ENCODE measurements at places on chromosomes 3 and 15.

DNA sequence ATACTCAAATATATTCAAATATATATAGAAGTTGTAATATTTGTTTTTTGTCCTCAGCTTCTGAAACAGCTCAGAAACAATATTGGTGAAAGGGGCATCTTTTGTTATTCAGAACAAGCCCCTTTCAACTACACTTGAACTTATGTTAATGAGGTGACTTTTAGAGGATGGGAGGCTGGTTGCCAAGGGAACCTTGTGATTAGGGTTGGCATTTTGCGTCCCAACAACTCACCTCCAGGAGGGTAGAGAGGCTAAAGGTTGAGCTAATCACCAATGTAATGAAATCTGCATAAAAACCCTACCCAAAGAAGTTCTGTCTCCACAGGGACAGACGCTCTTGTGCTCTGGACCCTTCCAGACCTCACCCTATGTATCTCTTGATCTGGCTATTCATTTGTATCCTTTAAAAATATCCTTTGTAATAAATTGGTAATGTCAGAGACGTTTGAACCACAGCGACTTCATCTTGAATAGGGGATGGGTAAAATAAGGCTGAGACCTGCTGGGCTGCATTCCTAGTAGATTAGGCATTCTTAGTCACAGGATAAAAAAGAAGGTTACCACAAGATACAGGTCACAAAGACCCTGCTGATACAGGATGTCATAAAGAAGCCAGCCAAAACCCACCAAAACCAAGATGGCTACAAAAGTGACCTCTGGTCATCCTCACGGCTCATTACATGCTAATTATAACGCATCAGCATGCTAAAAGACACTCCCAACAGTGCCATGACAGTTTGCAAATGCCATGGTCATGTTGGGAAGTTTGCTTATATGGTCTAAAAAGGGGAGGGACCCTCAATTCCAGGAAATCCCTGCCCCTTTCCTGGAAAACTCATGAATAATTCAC lies 111.1 kb downstream of the FMN1 start:
- no peak for DNase-seq

- DNase-seq, result peak; percentile 9
Measured at GRCh38 chr3:46710671-46711295, 6.9 kb downstream of the PRSS50 start.

- DNase-seq, result no peak
Measured at GRCh38 chr3:13504161-13504831, 24.2 kb downstream of the HDAC11 start.

GRCh38 chr15:89321521-89322410 lies 12.9 kb downstream of the POLG start:
- no peak for DNase-seq

DNA sequence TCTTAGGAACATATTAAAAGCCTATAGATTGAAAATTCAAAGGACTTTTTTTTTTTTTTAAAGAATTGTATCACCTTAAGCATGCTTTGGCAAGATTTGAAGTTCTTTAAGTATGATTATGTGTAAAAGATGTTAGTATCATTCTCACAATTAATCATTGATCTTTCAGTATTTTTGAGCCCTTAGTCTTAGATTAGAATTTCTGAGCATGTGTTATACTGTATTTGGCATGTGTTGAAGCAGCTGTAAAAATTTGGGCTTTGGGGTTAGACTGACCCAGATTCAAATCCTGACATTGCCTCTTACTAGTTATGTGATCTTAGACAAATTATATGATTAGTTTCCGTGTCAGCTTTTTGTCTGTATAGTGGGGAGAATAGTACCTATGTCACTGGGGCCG lies 6.3 kb downstream of the OXSR1 start:
- no peak for DNase-seq

DNA sequence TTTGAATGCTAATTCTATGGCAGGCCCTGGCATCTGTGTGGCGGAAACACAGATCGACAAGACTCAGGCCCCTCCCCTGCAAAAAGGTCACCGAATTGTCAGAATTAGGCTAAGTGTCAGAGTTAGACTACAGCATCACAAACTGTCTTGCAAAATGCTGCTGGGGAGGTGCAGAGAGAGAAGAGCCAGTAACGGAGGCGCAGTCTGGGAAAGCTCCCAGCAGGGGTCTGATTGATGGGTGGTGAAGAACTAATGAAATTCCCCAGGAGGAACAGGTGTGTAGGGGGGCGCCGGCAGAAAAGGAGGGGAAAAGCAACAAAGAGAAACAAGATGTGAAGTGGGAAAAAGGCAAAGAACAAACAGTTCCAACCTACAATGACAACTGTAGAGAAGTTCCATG lies 72.7 kb upstream of the TAMM41 start:
- no peak for DNase-seq

DNA sequence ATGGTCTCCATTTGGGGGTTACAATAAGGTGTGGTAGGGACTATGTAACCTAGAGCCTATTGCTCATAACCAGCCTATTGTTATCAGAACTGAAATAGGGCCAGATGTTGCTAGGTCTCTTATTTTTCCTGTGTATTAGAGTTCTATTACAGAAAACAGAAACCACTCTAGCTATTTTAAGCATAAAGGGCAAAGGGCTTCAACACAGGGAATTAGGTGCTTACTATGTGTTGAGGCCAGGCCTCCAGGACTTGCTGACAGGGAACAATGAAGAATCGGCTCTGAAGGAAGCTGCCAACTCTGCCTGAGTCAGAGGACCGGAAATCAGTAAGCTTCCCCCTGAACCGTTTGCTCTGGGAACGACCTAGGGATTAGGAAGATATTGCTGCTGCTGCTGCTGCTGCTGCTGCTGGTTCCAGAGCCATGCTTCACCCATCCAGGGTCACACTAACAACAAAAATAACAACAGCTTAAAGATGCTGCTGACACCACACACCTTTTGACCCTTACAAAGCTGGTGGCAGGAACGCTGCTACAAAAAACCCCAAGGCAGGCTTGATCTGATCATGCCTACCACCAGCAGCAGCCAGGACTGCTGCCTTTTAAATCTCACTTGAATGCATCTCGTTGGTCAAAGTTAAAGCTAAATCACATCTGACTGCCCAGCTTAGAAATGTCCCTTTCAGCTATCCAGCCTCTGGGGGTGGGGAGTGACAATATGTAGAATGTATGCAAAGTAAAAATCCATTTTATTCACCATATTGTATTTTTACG lies 276.9 kb upstream of the IL12A start:
- no peak for DNase-seq

DNA sequence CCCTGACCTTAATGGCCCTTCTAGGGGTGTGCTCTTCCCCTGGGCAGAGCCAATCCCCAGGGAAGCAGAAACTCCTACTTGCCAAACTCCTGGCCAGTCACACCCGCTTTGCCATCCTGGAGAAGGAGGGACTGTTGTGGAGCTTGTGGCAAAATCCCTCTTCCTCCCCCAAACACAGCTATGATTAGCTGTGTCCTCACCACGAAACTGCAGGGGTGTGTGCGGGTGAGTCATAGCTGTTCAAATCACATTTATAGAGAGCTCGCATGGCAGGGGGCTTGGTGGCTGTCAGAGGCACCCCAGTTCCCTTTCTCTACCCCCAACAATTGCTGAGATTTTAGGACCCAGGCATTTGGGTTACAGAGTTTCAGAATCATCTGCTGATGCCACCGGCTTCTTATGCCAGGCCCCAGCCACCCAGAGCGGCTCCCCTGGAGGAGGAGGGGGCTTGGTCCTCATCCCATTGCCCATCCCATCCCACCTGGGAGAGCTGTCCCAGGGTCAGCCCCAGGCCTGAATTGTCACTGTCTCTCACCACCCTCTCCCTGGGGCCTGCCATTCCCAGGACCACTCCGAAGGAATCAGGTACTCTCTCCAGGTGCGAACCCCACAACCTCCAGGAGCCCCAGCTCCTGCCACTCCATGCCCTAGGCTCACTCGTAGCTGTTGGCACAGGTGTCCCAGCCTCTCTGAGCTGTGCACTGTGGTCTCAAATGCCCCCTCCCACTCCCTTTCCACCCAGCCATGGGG lies 28.8 kb upstream of the MAGEF1 start:
- no peak for DNase-seq

DNA sequence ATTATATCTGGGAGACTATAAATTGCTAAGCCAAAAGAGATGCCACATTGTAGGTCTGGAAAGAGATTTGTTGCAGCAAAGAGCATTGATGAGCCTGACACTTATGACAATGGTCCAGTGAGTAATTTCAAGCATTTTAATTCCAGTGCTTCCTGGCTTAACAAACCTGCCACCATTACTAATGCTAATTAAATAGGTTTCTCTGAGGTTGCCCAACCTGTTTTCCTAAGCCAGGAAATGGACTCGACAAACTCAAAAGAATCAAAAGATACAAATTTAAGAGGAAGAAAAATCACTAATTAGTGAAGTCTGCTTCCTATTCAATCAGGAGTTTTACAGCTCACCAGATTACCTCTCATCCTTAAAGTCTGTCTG lies 36.7 kb upstream of the CTDSPL start:
- no peak for DNase-seq

GRCh38 chr3:146280864-146281263 lies 30.0 kb upstream of the PLSCR4 start:
- no peak for DNase-seq

DNA sequence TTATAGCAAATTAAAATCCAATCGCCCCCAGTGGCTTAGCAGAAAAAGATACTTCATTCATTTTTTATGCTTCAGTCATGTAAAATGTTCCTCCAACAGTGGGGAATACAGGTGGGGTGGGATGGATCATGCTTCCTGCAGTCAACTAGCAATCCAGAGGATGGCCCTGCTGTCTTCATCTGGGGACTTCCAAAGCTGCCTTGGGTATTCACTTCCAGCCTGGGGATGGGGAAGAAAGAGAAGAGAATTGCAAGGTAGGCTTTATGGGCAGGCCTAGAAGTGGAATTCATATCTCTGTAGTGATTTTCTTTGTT lies 354.8 kb upstream of the SLCO3A1 start:
- no peak for DNase-seq

- DNase-seq, result no peak
Measured at GRCh38 chr15:33675246-33675645, 293.1 kb upstream of the CHRM5 start.

DNA sequence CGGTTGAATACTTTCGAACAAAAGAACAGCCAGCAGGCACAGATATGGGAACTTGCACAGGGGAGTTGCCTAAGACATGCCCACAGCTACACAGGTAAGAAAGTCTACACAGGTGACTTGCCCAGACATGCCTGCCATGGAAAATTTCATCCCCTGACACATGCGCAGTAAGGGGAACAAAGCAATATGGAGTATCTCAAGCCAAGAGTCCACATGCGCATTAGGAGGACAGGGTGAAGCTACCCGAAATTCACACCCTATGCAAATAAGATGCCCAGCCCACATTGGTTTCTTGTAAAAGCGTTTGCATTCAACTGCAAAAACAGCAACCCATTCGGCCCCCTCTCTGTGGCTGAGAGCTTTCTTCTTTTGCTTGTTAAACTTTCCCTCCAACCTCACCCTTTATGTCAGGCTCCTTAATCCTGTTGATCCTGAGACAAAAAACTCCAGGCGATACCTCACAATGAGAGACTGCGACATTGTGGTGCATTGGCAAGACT lies 49.3 kb upstream of the TRPM1 start:
- no peak for DNase-seq

DNA sequence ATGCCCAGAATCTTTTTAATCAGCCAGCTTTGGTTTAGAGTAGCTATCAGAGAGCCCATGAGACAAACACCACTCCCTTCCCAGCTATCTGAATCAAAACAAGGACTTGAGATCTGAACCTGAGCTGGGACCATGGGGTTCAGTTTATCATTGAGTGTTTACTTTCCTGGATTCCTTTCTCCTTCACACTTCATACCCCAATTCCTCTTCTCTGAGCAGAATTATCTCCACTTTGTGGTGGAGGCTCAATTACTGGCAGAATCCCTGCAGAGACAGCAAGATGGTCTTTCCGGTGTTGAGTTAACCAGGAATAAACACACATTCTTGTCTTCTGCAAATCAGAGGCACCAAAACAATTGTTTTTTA lies 102.4 kb downstream of the RPL22L1 start:
- no peak for DNase-seq

DNA sequence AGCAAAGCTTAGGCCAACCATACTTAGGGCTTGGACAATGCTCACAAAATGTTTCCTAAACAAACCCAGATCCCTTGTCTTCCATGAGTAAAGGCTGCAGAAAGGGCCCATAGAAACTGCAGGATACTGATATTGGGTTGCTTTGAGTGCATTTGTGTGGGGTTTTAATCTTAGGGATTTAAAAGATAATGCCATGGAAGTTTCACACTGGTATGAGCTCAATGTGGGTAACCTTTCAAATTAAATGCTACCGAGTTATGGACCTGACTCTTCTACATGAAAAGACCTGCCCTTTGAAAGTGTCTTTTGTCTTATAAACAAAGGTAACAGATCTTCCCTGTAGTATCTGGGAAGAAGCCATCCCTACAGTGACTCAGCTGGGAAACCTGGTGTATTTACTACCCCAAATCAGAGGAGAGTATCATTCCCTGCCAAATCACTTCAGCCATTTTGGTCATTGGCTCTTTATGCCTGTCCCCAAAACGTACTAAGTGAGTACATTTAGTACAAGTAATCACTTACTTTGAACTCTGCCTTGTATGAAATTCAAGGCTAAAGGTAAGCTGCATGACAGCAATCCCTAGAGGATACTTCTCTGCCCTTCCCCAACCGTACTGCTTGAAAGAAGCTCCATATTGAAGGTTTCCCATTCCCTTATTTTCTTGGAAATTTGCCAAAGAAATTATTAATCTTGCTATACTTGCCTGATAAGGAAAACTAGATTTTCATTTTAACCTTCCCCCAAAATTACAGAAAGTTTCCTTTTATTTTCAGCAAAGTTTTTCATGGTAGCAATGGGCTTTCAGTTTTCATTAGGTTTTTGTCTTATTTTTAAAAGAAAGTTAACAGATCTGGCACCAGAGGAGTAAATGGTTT lies 7.2 kb downstream of the TM4SF1 start:
- no peak for DNase-seq

- no peak for DNase-seq
Measured at GRCh38 chr3:173618703-173619102, 221.2 kb downstream of the NLGN1 start.

- DNase-seq, result no peak
Measured at GRCh38 chr3:105960381-105960780, 91.6 kb upstream of the CBLB start.

GRCh38 chr15:37837276-37837675 lies 97.2 kb upstream of the TMCO5A start:
- DNase-seq, result no peak

GRCh38 chr15:61057830-61058529 lies 171.1 kb downstream of the RORA start:
- no peak for DNase-seq
